Mesendoderm (in vitro differentiated cells): ENCODE measurements at places on chromosomes 7 and 10.
A peak's percentile ranks its signal among the peaks of the same experiment; 100 is the strongest.

GRCh38 chr7:13386741-13387140, 602.7 kb downstream of the ETV1 start:
- DNase-seq, result no peak

- DNase-seq, result no peak
Observed at GRCh38 chr7:136517971-136518370, 350.5 kb upstream of the CHRM2 start.

- DNase-seq, result no peak
Observed at GRCh38 chr7:149680331-149681025, 92.9 kb downstream of the ZNF467 start.

DNA sequence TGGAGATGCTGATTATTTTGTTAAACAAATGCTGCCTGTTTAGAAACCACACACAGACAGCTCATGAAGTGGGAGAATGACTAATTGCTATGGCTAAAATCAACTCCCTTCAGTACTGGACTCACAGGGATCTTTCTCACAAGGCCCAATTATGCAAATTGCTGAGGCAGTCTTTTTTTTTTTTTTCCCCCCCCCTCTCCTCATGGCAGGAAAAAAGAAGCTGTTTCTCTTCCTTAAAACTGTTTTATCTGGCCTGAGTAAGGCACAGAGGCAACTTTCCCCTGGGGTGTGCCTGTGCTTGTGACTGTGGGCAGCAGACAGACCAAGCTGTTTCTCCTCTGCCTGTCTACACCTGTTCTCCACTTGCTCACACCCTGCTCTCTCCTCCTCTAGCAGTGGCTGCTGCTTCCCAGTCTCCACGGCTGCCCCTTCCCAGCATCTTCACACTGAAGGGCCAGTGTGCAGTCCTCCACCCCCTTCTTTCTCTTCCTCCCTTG, 65.4 kb upstream of the STEAP1B start:
- DNase-seq, result no peak

- no peak for DNase-seq
Observed at GRCh38 chr10:112911206-112911605, 38.8 kb upstream of the TCF7L2 start.

DNA sequence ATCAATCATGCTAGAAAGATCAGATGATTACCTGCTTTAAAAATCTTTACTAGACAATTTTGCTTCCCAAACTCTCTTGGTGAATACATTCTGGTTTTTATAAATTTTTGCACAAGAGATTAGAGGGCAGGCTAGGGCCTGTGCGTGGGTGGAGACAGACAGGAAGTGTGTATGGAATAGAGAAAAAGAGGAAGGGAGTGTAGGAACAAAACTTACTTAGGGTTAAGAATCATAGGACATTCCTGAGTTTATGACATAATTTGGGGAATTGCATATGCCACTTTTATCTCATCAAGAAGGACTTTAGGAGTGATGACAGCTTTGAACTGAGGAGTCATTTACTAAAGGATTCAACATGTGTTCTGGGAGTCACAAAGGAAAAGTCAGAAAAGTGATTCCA, 31.3 kb downstream of the LAMB1 start:
- no peak for DNase-seq

DNA sequence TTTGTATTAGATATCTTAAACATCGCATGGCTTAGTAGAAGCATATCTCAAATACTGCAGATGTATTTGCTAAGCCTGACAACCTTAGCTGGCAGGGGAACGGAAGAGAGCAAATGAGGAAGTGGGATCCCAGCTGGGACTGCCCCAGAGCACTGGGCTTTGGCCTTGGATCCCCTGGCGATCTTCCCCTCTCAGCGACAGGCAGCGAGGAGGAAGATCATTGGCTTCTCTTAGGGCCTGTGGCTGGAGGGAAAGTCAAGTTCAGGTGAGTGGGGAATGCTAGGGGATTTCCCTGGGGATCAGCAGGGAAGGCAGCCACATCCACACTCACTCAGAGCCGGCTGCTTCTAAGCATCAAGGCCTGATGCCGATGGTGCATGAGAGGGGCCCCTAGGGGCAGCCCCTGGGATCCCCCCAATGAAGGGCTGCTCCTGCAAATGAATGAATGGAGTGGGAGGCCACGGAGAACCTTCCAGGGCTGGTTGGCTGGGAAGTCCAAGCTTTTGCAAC, 42.0 kb downstream of the LYZL2 start:
- DNase-seq, result peak; percentile 32

- DNase-seq, result no peak
Observed at GRCh38 chr7:13097499-13097898, 410.1 kb downstream of the ARL4A start.

DNA sequence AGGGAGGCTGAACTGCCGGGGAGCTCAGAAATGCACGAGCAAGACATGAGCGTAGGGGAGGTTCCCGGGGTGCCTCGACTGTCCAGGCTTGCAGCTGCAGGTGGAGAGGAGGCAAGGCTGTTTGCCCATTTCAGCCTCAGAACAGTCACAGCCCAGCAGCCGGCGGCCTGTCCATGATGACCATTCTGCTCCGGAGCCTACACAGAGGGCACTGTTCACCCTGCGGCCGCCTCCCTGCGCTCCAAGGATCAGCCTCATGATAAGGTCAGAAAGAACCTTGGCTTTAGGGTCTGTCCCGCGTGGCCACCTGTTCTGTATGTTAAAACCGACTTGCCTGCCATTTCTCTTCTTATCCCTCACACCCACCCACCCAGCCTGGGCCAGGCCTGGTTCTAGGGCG, 21.9 kb upstream of the CFAP46 start:
- no peak for DNase-seq

GRCh38 chr10:117632406-117632805, 89.9 kb downstream of the EMX2 start:
- no peak for DNase-seq

DNA sequence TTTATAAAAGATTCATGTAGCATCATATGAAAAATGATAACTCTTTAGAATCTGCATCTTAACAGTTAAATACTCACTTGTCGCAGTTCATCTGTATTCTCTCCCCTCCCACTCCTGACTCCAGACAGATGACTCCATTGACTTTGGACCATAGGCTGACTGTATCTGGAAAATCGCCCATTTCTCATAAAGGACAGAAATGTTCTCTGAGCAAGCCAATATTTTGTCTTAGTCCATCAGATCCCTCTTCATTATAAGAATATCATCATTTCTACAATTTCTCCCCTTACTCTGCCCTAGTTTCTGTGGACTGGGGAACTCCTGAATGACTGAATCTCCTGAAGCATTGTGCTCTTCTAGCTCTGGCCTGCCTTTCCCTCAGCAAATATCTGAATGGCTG, 125.4 kb downstream of the SEMA3D start:
- no peak for DNase-seq

DNA sequence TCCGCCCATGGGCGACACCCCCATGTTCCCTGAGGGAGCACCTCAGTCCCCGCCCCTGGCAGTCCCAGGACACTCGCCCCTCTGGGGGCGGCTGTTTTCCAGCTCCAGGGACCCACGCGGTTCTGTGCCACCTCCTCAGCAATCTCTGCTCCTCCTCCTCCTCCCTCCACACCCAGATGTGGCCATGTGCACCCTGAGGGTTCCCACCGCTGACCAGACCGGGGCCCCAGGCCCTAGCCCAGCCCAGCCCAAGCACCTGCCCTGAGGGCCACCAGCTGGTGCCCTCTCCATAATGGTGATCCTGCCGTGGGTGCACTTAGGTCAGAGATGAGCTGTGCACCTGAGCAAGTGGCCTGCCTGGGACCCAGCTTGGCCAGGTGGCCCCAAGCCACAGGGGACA, 25.1 kb downstream of the AP5Z1 start:
- DNase-seq, result no peak

DNA sequence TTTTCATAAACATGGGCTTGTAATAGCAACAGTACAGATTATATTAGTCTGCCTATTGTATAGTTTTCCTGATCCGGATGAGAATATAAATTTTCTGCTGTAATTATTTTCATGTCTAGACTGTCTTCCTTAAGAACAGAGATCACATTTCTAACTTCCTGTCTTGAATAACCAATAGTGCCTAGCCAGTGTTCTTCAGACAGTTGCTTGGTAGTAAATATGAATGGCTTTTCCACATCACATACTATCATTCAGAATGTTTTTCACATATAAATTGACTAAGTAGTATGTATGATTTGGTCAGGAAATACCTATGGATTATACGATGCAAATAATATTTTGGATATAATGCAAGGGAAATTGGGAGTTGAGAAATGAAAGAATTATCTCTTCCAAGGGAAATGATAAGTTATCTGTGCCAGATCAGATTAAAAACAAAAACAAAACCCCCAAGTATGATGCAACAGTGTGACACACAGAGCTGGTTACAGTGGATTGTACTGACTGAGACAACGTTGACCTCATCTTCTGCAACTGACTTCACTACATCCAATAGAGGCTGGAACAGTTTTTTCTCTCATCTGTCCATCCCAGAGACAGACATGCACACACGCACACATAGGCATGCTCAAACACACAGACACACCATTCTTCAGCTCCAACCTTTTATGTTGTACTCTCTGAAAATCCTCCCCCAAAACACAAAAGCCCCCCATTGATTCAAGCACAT, 16.4 kb downstream of the ITGA8 start:
- DNase-seq, result peak; percentile 9

- peak; percentile 93 for DNase-seq
Observed at GRCh38 chr10:29141761-29142160, 147.1 kb upstream of the LYZL1 start.

DNA sequence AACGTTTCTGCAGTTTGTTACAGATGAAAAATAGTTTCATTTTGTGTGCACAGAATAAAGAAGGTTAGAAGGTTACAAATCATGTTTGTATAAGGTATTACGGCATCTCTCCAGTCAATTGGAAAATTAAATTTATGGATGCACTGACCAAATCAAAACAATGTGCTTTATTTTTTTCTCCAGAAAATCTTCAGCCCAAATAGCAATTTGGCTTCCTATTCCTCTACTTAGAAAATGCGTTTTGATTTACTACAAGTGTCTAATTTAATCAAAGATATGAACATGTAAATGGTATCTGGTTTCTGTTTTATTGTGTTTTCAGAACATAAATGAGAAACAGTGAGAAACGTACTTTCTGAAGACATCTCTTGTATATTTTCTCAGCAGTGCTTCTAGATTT, 63.4 kb downstream of the AGMO start:
- no peak for DNase-seq

- DNase-seq, result no peak
Observed at GRCh38 chr10:124204726-124205125, 111.3 kb upstream of the CHST15 start.

GRCh38 chr10:114349522-114350215, 54.6 kb downstream of the AFAP1L2 start:
- DNase-seq, result no peak

DNA sequence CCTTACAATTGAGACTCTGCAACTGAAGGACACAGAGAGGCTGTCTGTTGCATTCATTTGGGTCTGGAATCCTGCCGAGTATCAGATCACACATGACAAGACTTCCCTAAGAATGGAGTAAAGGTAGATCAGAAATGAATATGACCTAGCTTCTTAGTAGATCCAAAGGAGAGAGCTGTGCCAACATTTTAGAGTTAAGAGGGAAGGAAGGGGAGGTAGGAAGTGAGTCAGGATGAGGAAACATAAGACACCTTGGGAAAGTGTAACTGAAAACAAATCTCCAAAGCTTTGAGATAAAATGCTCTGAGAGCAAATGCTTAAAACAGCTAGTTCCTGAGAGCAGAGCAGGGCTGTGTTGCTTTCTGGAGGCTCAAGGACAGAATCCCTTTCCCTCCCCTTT, 6.1 kb upstream of the SLC25A13 start:
- no peak for DNase-seq

DNA sequence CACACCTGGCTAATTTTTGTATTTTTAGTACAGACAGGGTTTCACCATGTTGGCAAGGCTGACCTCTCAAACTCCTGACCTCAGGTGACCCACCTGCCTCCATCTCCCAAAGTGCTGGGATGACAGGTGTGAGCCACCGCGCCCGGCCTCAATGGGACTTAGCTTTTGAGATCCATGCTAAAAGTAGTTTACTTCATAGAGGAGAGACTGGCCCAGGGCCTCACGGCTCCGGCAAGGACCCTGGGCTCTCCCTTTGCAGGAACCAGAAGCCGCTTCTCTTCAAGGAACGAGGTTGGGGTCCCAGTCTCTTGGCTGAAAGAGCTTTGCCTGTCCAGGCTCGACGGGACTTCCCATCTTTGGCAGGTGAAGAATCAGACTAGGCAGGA, 30.1 kb upstream of the DNAAF5 start:
- no peak for DNase-seq

- DNase-seq, result peak; percentile 80
Observed at GRCh38 chr7:121531175-121532070, 135.3 kb upstream of the FAM3C start.

DNA sequence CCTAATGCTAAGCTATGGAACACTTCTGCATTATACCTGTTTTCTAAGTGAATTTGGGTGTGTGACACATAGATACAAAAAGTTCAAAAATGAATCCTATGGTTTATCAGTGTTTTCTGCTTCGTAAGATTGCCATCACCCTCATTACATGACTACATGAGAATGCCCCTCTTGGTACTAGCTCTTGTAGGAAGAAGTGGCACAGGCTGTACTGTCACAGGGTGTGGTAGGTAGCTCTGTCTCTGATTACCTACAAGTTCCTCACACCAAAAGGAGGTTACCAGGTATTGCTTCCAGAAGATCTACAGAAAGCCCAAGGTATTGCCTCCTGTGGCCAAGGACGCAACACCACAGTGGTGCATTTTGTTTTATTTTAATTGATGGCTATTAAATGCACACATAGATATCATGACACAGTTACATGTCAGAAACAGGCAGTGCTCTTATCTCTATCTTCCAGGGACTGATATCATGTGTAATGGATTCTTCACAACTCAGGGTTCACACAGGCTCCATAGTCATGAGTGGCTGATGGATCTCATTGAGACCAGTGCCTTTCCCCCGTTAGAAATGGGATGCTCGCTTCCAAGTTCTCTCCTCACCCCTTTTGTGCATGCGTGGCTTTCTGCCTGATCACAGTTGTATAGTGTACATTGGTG, 6.6 kb downstream of the OPTN start:
- no peak for DNase-seq
